ENCODE measurements at places on chromosomes 4 and X. TPM values are rescaled to one million over a fixed set of nuclear protein-coding genes. Genes with fewer than 3 reads are reported as not detected.

DNA sequence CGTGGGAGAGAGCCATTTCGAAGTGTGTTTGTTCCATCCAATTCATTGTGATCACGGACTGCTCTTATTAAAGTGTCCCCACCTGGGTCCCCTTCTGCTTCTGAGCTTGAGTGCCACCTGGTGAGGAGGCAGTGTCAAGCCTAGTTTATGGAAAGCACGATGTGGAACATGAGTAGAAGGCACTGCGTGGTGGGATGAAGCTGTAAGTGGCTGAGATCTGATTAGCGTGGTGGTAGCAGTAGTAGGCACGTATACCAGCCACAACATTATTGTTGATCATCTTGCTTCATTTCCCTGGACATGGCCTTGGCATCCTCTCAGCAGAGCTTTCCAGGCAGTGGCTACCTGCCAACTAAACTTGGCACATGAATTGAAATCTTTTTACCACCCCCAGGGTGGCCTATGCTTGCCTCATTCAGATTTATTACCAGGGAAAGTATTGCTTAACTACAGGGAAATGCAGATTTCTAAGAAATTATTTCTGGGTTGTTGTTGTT is 46.4 kb downstream of the GPAT3 start:
- no peak overlapping the region for H3K27ac ChIP-seq
- H3K4me1 ChIP-seq, result no peaks in the 10 kb centered on the region
- H3K4me3 ChIP-seq, result no peak overlapping the region

GRCh38 chr4:48642421-48643374 is 137.4 kb downstream of the FRYL start:
- no peak overlapping the region for H3K27ac ChIP-seq
- H3K4me3 ChIP-seq, result no peak overlapping the region
- H3K4me1 ChIP-seq, result peaks cover 3% of the 10 kb centered on the region
- no peak for DNase-seq
- no peaks in the 10 kb centered on the region for H3K27me3 ChIP-seq
- H3K36me3 ChIP-seq, result no peaks in the 10 kb centered on the region

RAB41 gene
- total RNA-seq, result not detected

SLC10A4 gene
- not detected for total RNA-seq

ZXDB gene
- total RNA-seq, result 3.7 TPM

C1QTNF7 gene
- 0.49 TPM for total RNA-seq
